SHP77 treated with DMSO at 0.1 percent for 48 hours (cell line): ENCODE measurements at places on chromosomes 1 and 21.

- no peak for DNase-seq
These were observed 759.7 kb upstream of the RGS18 start for GRCh38 chr1:191398551-191398950.

GRCh38 chr21:35102488-35103371 lies 53.6 kb upstream of the RUNX1 start:
- no peak for DNase-seq

GRCh38 chr21:42711667-42712066 lies 58.2 kb downstream of the PDE9A start:
- DNase-seq = no peak

DNA sequence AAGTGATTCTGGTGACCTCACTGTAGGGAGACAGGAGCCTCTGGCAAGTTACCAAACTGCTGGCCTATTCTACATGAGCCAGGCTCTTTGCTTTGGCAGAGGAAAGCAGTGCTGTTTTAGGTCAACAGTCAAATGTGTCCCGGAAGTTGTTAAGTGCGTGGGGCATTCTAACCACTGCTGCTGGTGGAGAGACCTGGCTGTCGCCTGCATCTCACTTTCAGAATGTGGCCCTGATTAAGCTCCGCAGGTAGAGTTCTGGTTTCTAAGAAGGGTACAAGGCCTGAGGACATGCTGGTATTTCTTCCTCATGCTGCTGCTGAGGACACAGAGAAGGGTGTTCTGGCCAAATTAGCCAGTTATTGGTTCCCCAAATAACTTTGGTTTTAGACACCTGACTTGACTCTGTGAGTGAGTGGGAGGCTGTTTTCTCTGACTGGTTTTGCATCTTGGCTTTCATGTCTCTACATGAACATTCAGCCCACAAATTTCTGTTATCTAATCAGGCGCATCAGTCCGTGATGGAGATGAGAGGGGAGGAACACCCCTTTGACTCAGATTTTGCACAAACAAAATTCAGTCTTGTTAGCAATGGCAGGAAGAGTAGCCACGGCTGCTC lies 120.8 kb downstream of the LMO4 start:
- DNase-seq = peak; percentile 31

GRCh38 chr1:244224487-244225430 lies 173.7 kb downstream of the ZBTB18 start:
- DNase-seq = no peak

DNA sequence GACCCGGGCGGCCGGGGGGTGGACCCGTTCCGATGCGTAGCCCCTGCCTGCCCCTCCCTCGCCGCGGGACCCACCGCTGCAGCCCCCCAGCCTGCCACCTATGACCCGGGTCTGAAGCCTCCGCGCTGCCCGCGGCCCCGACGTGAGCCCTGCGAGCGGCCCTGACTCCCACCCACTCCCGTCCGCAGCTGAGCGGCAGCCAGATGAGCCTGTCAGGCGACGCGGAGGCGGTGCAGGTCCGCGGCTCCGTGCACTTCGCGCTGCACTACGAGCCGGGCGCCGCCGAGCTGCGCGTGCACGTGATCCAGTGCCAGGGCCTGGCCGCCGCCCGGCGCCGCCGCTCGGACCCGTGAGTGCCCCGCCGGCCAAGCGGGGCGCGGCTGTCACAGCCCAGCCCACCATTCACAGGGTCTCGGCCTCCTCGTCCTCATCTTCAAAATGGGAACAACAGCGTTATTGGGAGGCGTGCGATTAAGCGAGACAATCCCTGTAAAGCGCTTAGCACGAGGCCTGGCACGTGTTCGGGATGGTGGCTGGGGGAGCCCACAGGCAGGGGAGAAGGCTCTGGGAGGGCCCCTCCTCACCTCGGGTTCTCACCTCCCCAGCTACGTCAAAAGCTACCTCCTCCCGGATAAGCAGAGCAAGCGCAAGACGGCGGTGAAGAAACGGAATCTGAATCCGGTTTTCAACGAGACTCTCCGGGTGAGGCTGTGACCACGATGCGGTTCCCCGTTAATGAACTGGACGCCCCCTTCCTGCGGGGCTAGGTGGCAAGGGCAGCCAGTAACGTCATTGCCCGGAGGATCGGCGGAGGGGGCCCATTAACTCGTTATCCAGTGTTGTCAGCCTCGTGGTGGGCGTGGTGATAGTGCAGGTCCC lies 8.2 kb downstream of the SYTL1 start:
- no peak for DNase-seq

- no peak for DNase-seq
These were observed 318.3 kb downstream of the RRAGC start for GRCh38 chr1:38541223-38541622.

DNA sequence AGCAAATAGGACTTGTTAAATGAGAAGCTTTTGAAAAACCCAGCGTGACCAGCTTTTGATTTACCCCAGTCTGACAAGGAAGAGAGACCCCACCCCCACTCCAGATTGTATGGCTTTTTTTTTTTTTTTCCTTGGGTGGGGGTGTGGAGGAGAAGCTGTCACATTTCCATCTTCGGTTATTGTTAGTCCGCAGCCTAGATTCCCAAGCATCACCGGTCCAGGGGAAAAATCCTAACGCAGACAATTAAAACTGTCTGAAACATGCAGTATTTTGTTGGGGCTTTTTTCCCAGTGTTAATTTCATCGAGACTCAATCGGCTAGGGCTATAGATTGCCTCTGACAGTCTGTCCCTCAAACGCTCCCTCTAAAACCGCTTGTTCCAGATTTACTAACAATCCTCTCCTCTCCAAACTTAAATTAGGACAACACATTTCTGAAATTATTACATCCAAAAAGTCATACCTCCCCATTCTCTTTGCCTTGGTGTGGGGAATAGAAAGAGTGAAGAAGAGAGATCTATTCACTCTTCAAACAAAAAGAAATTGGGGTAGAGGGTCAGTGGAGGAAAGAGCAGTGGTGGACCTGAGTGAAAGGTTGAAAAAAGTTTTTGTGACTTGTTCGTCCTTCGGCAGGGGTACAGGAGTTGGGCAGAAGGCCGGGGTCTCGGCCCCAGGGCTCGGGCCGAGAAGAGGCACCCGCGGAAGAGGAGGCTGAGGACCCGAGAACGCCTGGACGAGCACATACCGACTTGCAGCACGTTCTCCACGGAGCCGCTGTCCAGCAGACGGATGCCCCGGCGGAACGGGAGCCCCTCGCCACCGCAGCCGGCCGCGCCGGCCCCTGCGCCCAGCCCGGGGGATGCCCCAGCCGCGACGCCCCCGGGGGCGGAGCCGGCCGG lies 1.1 kb downstream of the ZSWIM5 start:
- DNase-seq = no peak

DNA sequence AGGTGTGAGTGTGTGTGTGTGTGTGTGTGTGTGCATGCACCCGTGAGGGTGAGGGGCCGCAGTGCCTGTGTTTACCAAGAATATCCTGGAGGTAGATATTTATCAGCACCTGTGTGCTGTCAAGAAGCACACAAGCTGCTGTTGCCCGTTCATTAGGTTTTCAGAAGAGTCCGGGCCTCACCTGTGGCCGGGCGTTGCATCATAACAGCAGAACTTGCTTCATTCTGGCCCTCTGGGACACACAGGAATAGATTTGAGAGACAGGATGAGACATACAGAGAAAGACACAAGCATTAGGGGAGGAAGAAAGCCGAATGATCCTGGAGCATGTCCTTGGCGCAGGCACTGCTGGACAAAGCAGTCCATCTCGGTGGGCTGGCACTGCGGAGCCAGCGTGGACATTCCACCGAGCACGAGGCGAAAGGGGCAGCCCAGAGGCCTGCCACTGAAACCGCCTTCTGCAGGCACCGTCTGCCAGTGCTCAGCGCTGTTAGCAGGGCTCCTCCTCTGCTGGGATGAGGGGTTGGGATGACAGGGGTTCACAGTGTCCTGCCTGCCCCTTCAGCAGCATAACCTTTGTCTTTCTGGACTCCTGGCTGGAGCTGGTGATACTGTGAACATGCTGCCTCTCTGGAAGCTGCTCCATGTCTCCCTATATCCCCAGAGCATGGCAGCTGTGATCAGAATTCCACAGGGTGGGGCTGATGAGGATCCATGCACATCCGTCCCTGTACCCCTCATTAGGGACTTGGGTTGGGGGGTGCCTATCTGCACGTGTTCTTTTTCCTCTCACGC lies 81.1 kb downstream of the PEX14 start:
- DNase-seq = no peak

DNA sequence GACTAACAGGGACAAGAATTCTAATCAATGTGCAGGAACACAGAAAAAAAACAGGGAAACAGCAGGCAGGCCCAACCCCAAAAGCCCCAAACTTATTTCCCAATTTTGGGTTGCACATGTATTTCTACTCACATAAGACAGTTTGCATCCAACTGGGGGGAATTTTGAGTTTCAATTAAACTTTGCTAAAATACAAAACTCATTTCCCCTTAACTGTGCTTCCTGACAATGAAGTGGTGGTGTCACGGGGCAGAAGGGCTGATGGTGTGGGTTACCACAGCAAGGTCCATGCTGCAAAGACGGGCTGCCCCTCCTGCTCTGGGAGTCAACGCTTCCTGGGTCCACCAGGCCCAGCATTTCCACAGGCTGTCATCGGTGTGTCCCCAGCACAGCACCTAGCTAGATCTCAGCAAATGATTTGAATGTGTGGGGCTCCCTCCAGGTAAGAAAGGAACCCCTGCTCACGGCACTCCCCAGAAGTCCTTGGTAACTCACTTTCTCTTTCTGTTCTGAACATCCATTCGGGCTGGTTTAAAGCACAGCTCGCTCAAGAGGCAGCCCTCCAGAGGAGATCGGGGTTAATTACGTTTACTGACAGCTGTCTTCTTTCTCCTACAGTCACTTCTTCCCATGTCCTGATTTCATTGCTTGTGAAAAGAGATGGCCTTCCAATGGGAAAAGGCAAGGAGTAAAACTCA lies 27.4 kb downstream of the HIVEP3 start:
- peak; percentile 9 for DNase-seq

GRCh38 chr1:116521186-116521585 lies 49.6 kb downstream of the CD58 start:
- DNase-seq = no peak

DNA sequence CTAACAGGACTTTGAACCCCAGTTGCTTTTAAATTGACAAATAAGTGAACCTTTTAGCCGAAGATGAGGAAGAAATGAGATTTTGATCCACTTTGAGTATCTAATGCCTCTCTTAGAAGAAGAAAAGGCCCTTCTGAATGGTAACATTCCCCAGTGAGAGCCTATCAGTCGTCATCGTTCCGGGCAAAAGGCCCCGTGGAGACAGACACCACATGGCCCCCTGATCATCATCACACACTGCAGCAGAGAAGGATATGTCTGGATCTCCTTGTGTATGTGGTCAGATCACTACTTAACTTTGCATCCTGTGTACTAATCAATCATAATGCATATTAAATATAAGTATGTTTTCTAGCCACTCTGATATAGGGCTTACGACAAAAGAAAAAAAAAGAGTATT lies 87.3 kb upstream of the SMYD2 start:
- DNase-seq = no peak

- DNase-seq = no peak
These were observed 78.4 kb upstream of the DNAJC6 start for GRCh38 chr1:65230731-65231481.

- DNase-seq = no peak
These were observed 354.4 kb downstream of the BRINP2 start for GRCh38 chr1:177525176-177525575.

DNA sequence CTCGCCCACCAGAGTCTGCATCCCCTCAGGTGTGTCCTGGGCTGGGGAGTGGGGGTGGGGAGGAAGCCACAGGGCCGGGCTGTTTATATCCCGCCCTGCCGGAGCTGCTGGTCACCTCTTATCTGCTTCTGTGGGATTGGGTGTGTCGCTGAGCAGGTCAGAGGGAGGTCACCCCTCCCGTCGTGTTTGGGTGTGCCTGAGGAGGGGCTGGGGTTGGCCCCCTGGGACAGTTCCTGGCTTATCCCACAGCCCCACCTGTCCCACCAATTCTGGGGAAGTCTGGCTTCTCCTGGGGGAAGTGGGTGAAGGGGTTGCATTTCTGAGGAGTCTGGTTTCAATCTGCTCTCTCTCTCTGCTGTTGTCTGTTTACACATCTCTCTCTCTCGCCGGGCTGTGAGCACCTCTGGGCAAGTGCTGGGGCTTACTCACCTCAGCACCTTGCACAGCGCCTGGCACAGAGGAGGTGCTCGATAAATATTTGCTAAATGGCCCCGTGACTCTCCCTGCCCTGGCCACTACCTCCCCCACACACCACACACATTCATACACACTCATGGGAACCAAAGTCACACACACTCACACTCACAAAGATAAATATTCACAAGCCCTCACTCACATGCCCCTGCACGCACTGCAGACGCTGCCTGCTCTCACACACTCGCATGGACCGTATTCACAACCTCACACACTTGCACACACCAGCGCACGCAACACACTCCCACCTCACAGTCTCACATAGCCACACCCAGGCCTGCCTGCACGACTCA lies 8.3 kb downstream of the ELF3 start:
- peak; percentile 66 for DNase-seq
